HuH-7.5 (cell line): ENCODE measurements at places on chromosomes 2 and 18.
A peak's percentile ranks its signal among the peaks of the same experiment; 100 is the strongest.

DNA sequence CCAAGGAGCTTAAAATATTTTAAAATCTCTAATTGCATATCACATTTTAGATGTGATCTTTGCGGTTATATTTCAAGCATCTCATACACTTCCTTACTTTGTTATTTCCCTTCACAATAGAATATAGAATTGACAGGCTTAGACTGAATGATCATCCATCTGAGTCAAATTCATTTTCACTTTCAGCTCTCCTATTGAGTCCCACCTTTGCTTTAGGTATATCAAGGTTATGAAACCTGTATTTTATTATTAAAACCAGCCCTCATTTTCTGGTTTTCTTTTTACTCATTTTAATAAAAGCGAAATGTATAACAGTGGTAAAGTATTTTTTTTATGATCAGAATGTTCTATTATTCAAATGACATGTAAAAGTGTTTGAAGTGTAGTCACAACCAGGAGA is 162.9 kb upstream of the KYNU start:
- DNase-seq, result no peak

GRCh38 chr18:36389811-36390581 is 92.5 kb downstream of the FHOD3 start:
- DNase-seq, result no peak

- DNase-seq, result no peak
Measured at GRCh38 chr2:10137053-10137843, 14.7 kb downstream of the RRM2 start.

GRCh38 chr2:50491541-50492476 is 540.1 kb downstream of the NRXN1 start:
- DNase-seq, result peak; percentile 7

DNA sequence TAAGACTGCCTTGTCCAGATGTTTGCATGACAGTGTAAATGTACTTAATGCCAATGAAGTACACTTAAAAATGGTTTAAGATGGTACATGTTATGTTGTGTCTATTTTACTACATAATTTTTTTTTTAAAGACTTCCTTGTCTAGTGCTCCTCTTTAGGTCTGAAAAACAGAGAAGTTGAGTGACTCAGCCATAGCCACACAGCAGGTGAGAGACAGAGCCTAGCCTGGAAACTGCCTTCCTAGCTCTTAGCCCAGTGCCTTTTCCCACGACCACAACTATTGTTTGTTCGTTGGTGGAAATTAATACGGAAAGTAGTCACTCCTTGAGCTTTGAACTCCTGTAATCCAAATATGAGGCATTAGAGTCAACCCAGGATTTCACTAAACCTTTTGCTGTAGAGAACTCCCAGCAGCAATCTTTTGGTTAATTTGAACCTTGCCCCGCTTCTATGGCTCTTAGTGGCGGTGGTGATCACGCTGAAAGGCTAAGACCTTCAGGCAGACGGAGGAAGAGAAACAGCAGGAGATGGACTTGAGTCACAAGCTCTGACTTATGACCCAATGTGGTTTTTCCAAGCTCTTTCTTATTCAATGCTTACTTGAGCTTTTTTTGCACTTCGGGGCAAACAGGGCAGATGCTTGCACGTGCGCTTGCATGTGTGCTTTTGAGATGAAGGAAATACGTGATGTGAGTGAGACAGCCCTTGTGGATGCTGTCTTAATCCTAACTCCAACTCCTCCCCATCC is 21.2 kb downstream of the TRIB2 start:
- no peak for DNase-seq

DNA sequence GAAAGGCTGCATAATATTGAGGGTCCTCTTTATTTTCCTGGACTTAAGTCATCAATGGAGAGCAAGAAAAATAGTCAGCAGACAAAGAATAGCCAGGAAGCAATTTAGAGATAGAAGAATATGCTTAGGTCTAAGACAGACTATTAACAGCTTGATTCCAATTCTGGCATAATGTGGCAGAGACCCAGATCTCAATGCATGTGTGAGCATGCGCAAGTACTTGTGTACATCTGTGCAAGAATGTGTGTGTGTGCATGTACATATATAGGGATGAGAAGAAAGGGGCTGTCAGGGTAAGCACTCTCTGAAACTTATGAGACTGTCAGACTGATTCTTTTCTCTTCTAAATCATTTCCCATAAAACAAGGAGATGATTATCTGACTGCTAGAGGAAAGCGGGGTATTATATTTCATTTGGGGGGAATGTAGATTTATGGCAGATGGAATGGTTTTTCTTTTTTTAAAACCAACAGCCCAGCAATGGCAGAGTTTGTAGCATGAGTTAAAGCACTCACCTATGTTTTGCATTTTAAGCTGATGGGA is 381.3 kb upstream of the SPRED2 start:
- no peak for DNase-seq

- DNase-seq, result no peak
Measured at GRCh38 chr2:8501061-8501720, 180.7 kb upstream of the ID2 start.

DNA sequence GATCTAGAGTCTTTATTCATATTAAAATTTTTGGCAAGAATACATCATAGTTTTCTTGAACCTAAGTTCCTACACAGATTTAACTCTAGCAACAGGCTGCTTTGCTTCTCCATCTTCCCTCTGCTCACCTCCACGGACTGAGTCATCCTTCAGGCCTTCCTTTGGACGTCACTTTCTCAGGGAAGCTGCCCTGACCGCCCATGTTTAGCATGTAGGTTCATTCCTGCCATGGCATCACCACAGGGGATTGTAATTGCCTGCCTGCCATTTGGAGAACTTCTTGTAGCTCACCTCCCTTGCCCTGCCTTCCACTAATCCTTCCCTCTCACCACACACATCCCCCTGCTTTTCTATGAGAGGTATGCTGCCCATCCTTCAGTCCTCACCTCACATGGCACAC is 43.9 kb upstream of the B3GNT2 start:
- no peak for DNase-seq

DNA sequence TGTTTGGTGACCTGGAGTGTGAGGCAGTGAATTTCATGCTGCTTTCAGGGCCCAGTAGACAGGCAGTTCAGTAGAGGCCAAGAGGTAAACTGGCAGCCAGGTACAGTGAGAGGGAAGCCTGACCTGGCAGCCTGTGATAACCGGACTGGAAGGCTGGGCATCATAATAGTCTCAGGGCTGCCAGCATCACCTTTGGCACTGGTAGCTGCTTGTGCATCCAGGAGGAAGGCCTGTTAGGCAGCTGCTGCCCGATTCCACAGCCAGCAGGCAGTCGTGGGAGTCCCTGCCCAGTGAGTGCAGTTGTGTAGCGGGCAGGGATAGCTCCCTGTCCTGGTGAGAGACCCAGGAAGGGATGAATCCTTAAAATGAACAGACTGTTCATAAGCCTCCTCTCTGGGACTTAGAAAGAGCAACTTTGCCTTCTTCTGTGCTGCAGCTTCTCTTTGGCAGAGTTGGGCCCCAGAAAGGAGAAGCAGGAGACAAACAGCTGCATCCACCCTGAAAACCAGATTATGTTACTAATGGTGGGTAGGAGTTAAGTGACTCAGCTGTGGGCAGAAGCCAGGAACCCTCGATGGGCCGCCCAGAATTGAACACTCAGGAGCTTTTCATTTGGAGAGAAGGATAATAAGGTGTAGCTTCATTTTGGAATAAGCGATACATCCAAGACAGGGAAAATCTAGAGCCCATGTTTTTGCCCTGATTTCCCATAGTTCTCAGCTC is 8.1 kb upstream of the GPBAR1 start:
- no peak for DNase-seq

GRCh38 chr18:52636536-52636935 is 296.5 kb downstream of the DCC start:
- DNase-seq, result no peak

- no peak for DNase-seq
Measured at GRCh38 chr2:121801916-121802315, 46.5 kb downstream of the TSN start.

- DNase-seq, result no peak
Measured at GRCh38 chr2:181910028-181910831, 18.7 kb downstream of the ITPRID2 start.

DNA sequence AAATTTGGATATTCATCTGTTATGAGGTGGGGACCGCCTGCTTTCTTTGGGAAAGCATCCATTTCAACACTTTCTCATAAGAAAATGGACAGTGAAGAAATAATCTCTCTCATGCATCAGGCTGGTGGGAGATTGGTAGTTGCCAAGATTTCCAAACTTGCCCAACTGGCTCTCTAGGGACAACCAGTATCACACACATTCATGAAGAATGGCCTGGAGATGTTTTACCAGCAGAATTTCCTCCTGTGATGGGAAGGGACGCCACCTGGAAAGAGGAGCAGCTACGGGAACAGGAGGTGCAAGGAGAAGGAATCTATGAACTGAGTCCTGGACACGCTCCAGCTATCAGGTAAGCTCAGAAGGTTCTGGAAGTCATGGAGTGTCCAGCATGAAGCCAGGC is 39.4 kb downstream of the LIPG start:
- DNase-seq, result no peak

- no peak for DNase-seq
Measured at GRCh38 chr2:12269041-12269972, 447.4 kb upstream of the TRIB2 start.

DNA sequence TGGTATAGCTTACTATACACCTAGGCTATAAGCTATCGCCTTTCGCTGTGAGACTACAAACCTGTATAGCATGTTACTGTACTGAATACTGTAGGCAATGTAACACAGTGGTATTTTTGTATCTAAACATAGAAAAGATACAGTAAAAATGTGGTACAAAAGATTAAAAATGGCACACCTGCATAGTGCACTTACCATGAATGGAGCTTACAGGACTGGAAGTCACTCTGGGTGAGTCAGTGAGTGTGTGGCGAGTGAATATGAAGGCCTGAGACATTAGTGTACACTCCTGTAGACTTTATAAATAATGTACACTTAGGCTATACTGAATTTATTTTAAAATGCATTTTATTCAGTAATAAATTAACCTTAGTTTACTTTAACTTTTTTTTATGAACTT is 258.2 kb upstream of the SP5 start:
- DNase-seq, result no peak

DNA sequence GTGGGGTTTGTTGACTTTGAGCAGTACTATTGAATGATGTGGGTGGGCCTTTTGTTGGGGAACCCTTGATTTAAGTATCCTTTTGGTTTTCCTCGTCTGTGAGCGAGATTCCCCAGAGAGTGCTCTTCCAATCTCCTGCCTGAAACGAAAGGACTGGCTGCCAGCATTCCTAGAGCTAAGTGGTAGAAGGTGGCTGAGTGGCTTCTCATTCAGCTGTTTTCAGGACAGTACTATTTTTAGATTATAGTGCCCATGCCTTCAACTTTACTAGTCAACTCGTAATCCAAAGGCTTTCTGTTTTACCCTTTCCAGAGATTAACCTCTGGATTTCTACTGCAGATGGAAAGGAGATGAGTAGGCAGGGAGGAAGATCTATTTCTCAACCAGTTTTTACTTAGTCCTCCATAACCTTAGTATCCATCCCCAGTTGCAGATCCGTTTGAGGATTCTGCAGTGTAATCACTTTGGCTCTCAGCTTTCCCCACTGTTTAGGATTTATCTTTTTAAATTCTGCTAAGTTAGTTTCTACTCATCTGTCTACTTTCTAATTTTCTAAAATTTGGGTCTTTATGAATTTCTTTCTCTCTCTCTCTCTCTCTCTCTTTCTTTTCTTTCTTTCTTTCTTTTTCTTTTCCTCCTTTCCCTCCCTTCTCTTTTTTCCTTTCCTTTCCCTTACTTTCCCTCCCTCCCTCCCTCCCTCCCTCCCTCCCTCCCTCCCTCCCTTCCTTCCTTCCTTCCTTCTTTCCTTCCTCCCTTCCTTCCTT is 9.2 kb downstream of the SLC4A1AP start:
- DNase-seq, result no peak
